Gastrocnemius medialis (tissue), 4 donors: ENCODE measurements at places on chromosomes 1 and 21. TPM values are rescaled to one million over a fixed set of nuclear protein-coding genes. Genes with fewer than 3 reads are reported as not detected.

DNA sequence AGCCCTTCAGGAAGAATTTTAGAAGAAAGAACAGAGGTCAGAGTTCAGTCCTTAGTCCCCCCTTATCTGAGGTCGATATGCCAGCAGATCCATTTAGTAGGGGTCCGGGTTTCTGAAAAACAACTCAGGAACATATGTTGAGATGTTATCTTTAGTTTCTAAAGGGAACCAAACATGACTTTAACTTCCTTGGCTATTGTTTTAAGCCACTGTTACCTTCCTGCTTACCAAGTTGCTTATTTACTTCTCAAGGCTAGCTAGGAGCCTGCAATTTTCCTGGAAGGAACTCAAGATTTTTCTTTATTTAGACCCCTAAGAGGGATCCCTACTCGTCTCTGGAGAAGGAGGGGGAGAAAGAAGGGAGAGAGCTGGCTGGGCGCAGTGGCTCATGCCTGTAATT lies 54.3 kb downstream of the KCNC4 start:
- DNase-seq = no peak

DNA sequence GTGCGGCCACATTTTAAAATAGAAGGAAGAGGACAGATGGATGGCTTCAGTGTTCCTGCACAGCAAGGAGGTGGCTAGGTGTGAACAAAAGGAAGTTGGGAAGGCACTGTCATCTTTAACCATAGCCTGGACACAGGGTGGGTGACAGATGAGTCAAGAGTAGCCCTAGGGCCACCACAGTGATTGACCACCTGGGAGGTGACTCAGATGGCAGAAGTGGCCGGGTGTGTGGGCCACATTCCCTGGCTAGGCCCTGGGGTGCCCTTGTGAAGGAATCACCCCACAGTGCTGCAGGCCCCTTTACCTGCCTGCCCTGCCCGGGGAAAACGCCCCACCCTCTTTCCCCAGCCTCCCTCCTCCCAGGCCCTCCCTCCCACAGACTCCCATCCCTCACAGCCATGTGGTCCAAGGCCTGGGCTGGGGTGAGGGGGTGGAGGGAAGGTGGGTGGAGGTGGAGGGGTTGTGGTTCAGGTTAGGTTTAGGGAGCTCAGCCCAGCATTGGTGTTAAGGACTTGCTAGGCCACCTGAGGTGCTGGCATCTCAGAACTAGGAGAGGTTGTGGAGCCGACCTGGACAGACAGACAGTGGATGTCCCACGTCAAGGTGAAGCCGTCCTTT lies 59.1 kb downstream of the SPSB1 start:
- no peak for DNase-seq

SLC9C2 gene
- total RNA-seq = not detected

GRCh38 chr1:234602334-234603220 lies 7.4 kb downstream of the IRF2BP2 start:
- DNase-seq = no peak

PIK3R3 gene
- 16.2 TPM for total RNA-seq

GPR61 gene
- not detected for total RNA-seq

LMOD1 gene
- total RNA-seq = 19.6 TPM

SHE gene
- total RNA-seq = 5.8 TPM

CYP4Z1 gene
- total RNA-seq = 2.1 TPM

DNA sequence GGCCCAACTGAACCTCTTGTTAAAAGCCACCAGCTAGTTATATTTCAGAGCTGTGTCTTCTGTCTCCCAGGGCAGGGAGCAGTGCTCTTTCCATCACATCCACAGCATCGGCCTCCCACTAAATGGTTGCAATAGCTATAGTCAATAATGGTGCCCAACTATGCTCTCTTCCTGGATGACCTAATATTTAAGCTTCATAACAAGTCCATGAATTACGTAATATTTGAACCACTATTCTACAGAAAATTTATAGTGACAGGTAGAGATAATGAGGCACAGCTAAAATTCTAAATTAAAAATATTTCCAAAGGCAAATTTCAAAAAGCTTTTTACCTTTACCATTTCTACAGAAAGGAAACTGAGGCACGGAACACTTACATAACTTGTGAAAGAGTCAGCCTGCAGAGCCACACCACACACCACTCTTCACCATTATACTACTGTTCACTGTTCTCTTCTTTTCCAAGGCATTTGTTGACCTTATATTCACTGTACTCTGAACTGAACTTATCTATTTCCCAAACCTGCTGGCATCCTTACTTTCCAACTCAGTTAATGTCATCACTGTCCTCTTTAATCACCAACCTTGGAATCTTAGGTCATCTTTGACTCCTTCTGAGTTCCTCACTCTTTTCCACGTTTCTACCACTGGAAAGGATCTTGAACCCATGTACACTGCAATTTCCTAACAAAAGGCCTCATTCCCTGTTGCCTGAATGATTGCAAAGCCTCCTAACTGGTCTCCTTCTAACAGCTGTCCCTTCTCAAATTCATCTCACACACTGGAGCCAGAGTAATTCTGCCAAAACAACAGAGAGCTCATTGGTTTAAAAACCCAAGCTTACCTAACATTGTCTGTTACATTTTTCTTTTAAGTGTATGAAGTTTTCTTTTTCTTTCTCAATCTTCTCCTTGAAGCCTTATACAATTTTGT lies 85.5 kb downstream of the DDAH1 start:
- DNase-seq = no peak

- DNase-seq = peak; percentile 6
Observed at GRCh38 chr1:170162459-170163246, 16.9 kb downstream of the NTMT2 start.

DNA sequence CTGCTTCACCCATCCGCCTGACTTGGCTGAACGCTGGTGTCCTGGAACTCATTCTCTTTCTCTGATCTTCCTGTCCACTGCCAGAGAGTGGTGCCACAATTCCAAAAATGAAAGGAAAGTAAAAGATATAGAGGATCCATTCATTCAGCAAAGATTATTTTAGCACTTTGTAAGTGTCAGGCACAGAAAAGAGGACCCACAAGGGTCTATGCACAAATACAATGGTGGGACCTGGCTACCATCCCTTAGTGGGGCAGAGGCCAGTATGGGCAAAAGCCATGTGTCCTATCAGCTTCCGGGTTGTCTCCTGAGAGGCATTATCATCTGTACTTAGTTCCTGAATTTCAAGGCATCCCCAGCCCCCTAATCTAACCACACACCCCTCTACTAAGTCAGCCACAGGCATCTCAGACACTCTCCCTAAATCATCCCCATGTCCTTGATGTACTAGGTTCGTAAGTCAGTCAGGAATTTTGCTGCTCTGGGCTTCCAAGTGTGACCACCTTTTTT lies 19.0 kb downstream of the SSR2 start:
- DNase-seq = no peak

- no peak for DNase-seq
Observed at GRCh38 chr1:167784876-167785550, 63.2 kb downstream of the MPZL1 start.

MAP3K7CL gene
- 15.5 TPM for total RNA-seq

GRCh38 chr21:34606621-34607020 lies 8.3 kb downstream of the RCAN1 start:
- no peak for DNase-seq

ADAM30 gene
- not detected for total RNA-seq

- no peak for DNase-seq
Observed at GRCh38 chr1:170146720-170147263, 1.0 kb downstream of the NTMT2 start.

TNN gene
- total RNA-seq = not detected

DNA sequence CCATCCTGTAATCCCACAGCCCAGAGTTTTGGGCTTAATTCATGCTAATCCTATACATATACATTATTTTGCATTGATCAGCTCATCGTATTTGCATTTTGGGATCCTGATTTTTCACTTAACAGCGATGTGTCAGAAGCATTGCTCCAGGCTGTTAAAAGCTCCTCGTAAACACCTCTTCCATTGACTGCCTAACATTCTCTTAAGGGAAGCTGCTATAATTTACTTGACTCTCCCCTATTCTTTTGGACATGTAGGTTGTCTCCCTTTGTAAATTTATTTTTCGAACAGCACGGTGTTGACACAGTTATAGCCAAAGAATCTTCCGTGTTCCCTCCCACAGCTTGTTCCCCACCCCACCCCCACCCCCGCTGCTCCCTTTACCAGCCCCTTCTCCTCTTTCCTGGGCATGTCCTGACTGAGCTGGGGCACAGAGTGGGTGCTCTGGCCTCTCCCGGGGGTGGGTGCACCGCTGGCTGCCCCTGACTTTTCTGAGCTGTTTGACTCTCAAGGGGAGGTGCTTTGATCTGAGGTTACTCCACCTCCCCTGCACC lies 22.8 kb downstream of the LDLRAP1 start:
- DNase-seq = no peak

DNA sequence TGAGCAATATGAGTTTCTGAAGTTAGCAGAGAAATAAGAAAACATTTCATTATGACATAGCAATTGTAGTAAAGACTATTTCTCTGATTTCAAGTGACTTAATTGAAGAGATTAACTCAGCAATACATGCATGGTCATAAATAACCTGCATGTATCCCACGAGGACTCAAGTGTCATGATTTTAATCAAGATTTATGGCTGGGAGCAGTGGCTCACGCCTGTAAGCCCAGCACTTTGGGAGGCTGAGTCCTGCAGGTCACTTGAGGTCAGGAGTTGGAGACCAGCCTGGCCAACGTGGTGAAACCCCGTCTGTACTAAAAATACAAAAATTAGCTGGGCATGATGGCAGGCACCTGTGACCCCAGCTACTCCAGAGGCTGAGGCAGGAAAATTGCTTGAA lies 311.9 kb upstream of the PLD5 start:
- DNase-seq = no peak

TMEM81 gene
- 6.1 TPM for total RNA-seq

WNT4 gene
- total RNA-seq = not detected

- no peak for DNase-seq
Observed at GRCh38 chr1:238177960-238178645, 287.4 kb upstream of the ZP4 start.

SIM2 gene
- 9.3 TPM for total RNA-seq

DNA sequence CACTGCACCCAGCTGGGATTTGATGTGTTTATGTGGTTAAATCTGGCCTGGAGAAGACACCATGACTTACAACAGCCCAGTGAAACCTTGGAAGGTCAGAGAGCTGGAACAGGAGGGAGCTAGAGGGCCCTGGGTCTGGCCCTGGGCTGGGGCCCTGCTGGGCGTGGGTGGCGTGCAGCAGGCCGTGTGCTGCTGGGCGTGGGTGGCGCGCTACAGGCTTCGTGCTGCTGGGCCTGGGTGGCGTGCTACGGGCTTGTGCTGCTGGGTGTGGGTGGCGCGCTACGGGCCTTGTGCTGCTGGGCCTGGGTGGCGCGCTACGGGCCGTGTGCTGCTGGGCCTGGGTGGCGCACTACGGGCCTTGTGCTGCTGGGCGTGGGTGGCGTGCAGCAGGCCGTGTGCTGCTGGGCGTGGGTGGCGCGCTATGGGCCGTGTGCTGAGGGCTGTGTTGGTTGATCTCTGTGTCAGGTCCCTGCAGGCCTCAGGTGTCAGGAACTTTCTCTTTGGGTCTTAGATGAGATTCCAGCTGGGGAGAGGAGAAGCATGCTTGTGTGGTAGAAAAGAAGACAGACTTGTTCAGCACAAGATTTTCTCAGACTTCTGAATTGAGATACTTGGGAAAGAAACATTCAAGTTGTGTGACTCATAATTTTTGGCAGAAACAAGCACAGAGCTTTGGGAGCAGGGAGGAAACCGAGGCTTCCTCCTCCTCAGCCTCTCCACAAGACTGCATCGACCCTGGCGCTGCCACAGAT lies 66.0 kb downstream of the COL18A1 start:
- DNase-seq = no peak

GRCh38 chr1:82755671-82756070 lies 954.9 kb downstream of the ADGRL2 start:
- DNase-seq = no peak

- DNase-seq = no peak
Observed at GRCh38 chr1:38085666-38086330, 39.2 kb upstream of the POU3F1 start.
